Spinal cord (tissue), 10 donors: ENCODE measurements at places on chromosomes 3 and 15. TPM values are rescaled to one million over a fixed set of nuclear protein-coding genes. Genes with fewer than 3 reads are reported as not detected.

Gene ISLR2
- total RNA-seq, result 7.1 TPM

Gene SCAPER
- total RNA-seq, result 33.2 TPM

DNA sequence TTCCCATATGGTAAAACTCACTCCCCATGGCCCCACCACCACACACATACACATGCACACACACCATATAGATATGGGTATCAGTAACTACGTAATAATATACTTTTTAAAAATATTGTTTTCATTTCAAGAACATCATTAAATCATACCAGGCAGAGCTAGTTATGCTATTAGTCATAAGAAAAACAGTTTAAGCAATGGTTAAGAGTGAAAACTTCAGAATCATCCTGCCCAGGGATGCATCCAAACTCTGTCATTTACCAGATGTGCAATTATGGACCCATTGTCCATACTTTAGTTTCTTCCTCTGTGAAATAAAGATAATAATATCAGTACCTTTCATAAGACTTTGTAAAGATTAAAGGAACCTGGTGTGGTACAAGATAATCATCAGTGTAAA lies 608.3 kb downstream of the RBMS3 start:
- no peak for DNase-seq

GRCh38 chr15:59437142-59437816 lies 707 bp upstream of the FAM81A start:
- DNase-seq, result peak; percentile 22

Gene FGF12
- total RNA-seq, result 34.1 TPM

DNA sequence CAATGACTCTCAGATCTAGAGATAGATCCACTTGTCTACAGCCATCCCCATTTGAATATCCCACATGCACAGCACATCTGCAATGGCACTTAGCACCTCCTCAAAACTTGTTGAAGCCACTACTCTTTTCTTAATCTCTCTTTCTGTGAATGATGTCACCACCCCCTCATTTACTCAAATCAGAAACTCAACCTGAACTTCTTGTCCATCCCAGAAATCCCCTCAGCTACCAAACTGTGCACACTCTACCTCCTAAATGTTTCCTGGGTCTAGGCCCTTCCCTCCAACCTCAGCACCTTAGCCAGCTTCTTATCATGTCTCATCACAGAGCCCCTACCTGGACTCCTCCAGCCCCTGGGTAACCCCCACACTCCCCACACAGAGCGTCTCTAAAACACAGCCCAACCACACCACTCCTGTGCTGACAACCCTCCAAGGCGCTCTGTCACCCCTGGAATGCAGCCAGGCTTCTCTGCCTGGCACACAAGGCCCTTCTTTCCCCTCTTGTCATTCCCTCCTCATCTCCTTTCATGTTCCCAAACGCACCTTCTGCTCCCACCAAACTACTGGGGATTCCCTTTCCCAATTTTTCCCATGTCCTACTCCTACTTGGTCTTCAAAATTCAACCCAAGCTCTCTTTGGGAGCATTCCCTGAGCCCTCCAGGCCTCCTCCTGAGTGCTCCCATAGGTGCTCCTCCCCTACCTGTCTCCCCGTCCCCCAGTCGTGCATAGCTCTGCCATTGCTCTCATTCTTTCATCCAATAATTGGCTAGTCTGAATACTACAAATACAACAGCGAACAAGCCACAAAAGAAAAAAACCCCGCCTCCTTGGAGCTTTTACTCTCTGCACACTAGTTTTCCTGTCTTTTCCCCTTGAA lies 39.8 kb upstream of the ZBTB38 start:
- no peak for DNase-seq

DNA sequence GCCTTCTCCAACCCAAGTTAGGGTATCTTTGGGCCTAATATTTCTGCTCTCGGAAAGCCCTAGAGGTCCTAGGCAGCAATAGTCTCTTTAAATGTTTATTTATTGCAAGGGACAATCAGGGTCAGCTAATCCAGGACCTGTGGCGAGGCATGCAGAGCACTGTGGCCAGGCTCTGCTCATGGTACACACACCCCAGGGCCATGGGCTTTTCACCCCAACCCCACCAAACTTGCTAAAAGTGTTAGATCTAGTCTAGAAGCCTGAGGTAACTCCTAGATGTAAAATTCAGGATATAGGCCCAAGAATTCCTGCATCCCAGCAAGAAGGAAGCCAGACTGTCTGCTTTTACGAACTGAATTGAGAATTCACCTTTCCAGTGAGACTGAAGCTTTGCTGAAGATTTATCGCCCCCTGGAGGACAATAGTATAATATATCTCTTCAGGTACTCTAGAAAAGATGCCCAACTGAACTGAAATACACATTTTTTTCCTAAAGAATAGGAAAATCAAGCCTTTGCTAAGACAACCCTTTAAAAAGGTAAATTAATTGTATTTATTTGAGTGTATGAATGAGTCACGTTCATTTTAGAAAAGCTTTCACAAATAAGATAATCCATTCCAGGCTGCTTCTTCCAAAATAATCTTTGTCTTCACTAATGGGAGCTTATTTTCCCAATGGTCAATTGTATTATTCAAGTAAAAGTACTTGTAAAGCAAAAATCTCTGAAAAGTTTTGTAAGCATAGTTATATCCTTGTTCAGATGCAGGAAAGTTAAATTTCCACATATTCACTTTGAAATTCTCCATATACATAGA lies 89.8 kb downstream of the LRRC3B start:
- peak; percentile 44 for DNase-seq

DNA sequence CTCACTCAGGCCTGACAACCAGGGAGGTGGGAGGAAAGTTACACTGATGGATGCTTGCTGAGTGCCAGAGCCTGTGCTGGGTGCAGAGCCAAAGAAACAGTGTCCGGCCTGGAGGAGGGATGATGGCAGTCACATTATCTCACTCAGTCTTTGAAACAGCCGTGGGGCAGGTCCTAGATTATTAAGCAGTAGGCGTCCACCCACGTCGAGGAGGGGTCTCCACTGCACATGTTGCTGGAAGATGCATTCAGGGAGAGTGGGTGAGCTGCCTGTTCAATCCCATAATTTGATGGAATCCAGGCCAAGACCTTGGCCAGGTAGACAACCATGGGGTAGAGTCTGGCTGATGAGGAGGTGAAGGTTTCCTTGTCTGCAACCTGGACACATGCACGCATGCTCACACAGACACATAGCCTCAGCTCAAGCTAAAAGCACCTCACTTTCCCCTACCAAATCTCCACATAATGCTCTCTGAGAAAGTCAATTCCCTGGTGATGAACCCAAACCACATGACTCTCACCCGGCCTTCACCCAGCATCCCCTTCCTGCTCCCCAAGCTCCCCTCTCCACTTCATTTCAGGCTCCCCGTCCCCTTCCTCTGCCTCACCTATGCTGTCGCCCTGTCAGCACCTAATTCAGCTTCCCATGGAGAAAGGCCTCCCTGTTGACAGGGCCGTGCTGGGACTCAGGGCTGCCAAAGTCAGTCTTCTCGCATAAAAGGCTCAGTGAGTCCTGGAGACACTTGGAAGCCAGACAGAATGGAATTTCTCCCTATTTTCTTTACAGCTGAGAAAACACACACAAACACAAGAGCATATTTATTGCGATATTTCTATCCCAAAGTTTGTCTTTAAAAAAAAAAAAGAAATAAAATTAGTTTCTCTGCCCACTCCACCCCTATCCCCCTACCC lies 29.8 kb downstream of the ACAN start:
- no peak for DNase-seq

Gene EXD1
- total RNA-seq, result not detected

Gene SLCO2A1
- 3.7 TPM for total RNA-seq

Gene ZBBX
- total RNA-seq, result 6.9 TPM

GRCh38 chr3:132822266-132822665 lies 100.1 kb upstream of the NPHP3 start:
- no peak for DNase-seq

Gene ZNF80
- total RNA-seq, result not detected

Gene CTXN2
- total RNA-seq, result 2.0 TPM

GRCh38 chr15:76309601-76310330 lies 1.5 kb downstream of the ETFA start:
- DNase-seq, result no peak

Gene ACSBG1
- 43.3 TPM for total RNA-seq

Gene NDN
- total RNA-seq, result 140 TPM

DNA sequence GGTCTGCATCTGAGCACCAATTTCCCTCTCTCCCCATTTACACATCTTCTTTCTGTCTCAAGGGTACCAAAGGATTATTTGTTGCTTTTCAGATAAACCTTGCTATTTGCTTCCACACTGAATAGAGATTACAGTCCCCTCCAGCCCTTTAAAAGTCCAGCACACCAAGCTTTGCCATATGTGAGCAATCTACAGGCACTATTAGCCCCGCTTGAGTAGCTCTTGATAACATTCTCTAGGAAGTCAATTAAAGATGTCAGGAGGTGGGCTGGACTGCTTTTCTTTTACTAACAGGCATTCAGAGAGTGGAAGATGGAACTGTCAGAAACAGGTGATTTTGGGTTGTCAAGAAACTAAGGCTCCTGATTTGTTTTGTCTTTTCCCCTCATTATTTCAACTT lies 417.0 kb downstream of the ROBO2 start:
- DNase-seq, result no peak

Gene SGO1
- total RNA-seq, result 4.6 TPM

DNA sequence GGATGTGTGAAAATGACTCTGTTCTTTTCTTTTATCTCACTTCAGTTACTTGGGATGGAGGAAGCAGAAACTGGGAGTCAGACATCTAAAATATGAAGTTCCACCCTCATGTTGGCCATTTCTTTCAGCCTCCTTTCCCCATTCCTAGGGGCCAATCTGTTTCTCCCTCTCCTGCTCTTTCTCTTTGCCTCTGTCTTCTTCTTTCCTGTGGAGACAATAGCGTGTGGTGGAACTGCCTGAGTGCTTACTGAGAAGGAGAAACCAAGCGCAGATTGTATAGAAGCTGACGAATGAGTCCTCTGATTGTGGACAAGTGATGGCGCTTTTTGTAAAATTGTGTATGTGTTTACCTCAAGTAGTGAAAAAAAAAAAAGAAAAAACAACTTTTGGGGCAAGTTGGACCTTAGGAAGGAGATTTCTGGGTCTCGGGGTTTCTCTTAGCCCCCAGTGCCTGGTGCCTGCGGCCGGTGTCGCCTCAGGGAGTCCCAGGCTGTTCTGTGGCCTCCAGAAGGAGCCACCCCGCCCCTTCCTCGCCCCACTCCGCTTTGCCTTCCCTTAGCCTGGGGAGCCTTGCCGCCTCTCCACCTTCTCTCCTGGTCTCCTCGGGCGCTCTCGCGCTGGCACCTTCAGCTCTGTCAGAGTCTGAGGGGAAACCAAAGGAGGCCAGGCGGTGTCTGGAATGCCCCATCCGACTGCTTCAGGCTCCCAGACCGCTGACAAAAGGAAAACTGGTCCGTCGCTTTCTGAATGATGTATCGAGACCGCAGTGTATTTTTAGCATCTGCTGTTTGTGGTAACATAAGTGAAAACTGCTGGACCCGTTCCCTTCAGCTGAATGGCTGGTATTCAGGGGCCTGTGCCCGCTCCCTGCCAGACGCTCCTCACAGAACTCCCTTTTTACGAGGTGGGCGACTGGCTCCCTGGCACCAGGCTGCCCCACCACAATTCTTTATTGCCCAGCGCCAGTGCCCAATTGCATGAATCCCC lies 30.1 kb downstream of the SCG5 start:
- DNase-seq, result peak; percentile 85

DNA sequence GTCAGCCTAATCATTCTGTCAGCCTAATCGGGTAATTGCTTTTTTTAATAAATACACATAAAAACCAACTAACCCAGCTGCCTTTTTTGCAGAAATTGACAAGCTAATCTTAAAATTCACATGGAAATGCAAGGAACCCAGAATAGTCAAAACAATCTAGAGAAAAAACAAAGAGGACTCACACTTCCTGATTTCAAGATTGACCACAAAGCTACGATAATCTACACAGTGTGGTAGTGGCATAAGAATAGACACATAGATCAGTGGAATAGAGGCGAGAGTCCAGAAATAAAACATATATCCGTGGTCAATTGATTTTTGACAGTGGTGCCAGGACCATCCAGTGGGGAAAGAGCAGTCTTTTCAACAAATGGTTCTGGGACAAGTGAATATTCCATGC lies 2.4 kb upstream of the C3orf20 start:
- no peak for DNase-seq

Gene MLF1
- 42.9 TPM for total RNA-seq

- DNase-seq, result no peak
Observed at GRCh38 chr3:108225221-108225620, 3.0 kb upstream of the IFT57 start.

DNA sequence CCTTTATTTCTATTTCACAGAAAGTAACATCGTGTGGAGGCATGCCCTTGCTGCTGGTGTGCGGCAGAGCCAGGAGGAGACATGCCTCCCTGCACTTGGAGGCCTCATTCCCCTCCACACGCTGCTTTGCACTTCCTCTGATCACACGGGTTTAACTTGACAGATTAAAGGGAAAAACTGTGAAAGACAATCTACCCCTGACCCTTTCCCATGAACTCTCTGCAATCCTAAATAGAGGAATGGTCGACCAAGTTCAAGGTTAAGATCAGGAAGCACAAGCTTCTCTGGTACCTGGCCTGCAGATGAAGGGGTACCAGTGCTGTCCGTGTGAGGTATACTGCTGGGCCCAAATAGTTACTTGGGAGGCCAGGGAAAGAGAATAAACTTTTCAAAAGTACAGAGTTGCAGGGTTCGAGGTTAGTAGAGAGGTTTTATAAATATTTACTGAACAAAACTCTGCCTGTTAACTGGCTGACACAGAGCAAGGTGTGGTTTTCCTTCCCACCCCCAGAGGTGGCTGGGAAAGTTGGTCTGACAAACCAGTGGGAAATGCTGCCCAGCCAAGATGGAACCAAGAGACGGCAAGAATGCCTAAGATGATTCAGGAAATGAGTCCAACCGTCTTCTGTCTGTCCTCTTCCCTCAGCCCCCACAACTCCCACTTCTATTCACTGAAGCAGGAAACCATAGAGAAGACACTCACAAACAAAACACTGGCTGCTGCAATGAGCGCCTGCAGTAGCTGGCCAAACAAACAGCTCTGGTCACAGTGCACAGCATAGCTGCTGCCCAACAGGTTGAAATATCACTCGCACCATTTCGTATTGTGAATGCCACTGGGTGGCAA lies 79.6 kb downstream of the IGF2BP2 start:
- no peak for DNase-seq

Gene DUOXA2
- total RNA-seq, result not detected

Gene ALG1L2
- total RNA-seq, result 1.0 TPM

GRCh38 chr3:188323067-188323842 lies 169.3 kb downstream of the LPP start:
- DNase-seq, result no peak

GRCh38 chr3:48565591-48566400 lies 2.2 kb upstream of the UCN2 start:
- no peak for DNase-seq

DNA sequence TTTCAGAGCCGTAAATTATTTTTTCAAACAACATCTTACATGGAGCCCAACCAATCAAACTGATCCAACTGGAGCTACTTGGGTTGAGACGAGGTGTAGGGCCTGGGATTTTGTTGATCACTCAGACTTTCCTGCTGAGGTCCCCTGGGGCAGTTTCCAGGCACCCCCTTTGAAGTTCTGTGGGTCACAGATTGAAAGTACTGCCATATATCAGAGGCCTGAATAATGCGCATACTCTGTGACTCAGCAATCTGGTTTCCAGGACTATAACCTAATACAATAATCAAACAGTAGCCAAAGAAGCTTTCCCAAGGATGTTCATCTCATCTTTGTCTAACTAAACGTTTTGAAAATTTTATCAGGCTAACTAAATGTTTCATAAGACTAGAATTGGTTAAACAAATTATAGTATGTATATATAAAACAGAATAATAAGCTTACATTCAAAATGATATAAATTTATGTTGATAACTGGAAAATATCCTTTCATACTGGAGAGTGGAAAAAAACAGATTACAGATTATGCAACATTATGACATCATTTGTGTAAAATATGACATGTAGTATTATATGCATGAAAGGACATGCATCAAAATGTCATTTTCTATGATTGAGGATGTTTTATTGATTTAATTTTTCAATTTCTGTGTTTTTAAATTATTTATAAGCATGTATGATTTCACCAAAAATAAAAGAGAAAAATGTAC lies 617.1 kb downstream of the NTRK3 start:
- no peak for DNase-seq
